ENCODE measurements at places on chromosomes 6 and 20. TPM values are rescaled to one million over a fixed set of nuclear protein-coding genes. Genes with fewer than 3 reads are reported as not detected.

The PRKN gene
- 22.2 TPM for total RNA-seq

The PPP1R14C gene
- 114 TPM for total RNA-seq

The TRIM10 gene
- not detected for total RNA-seq

The NDUFAF5 gene
- total RNA-seq = 46.4 TPM

The SPATA25 gene
- 2.2 TPM for total RNA-seq

The MLN gene
- not detected for total RNA-seq

The SLC22A1 gene
- 1.1 TPM for total RNA-seq

The ATP9A gene
- 27.6 TPM for total RNA-seq

The ANKRD66 gene
- total RNA-seq = not detected

The THBS2 gene
- total RNA-seq = 22.7 TPM

The TAGAP gene
- total RNA-seq = 1.6 TPM

The COL9A3 gene
- 4.0 TPM for total RNA-seq

The ADAM33 gene
- 9.9 TPM for total RNA-seq

The TMEM74B gene
- 6.5 TPM for total RNA-seq

DNA sequence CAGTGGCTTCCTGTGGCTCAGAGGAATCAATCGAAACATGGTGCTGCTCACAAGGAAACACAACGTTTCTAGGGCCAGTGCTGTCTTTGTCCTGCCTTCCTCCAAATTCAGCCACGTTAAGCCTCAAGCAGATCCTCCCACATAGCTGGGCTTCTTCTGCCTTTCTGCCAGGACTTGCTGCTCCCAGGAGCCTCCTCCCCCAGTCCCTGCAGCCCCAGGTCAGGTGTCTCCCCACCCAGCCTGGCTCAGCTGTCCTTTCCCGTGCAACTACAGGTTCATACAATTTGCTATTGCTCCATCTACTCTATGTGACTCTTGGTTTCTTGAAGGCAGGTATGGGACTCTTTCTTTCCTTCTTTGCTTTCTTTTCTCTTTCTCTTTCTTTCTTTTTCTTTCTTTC, 215.3 kb upstream of the RNF24 start:
- no peak for DNase-seq

- DNase-seq = no peak
Observed at GRCh38 chr6:22888163-22888752, 318.9 kb downstream of the HDGFL1 start.

- no peak for DNase-seq
Observed at GRCh38 chr6:29720863-29721262, 2.4 kb upstream of the HLA-F start.

DNA sequence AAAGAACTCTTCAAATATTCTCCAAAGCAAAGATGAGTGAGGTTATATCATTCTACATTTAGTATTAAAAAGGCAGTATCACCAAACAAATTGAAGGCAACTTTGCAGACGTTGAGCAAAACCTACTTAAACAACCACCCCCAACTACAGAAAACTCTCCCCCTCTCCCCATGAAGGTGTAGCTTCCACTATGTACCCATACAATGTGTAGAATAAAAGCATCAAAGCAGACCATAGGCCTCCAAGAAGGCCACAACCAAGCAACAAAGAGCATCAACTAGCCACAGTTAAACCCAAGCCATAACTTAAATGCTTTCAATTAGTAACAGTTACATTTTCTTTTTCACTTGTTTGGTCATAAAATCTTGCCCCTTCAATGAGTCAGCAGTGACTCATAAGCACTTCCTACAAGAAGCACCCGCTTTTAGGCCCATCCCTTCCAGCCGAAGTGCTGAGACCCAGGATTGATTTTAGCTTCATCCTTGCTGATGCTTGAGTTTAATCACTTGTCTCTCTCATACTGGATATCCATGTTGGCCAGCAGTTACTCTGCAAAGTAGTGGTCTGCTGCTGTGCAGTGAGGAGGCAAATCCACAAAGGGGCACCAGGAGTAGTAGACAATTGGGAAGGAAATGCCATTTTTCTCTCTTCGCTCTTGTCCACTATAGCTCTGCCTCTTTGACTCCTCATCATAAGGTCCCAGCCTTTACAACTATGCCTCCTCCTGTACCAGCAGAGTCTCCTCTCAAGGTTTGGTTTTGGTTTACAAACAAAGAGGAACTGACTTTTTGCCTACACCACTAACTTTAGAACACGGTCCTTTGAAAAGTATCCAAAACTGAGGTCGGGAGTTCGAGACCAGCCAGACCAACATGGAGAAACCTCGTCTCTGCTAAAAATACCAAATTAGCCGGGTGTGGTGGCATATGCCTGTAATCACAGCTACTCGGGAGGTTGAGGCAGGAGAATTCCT, 8.4 kb upstream of the NUP153 start:
- DNase-seq = no peak

DNA sequence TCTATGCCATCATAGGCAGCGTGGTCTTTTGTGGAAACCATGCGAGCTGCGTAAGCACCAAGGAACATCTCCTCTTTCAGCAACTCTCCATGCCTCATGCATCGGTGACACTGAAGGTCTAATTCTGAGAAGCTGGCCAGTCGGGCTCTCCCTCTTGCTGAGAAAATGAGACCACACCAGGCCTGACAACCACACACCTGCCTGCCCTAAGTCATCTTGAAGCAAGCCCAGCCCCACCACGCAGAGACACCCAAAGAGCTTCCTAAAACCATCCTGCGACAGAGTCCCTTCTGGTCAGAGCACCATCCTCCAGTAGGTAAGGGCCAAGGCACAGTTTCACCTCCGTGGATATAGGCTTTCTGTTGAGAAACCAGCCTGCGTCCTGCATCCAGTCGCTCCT, 26.6 kb downstream of the PREX1 start:
- DNase-seq = no peak

- no peak for DNase-seq
Observed at GRCh38 chr6:126385536-126385935, 45.6 kb downstream of the CENPW start.

DNA sequence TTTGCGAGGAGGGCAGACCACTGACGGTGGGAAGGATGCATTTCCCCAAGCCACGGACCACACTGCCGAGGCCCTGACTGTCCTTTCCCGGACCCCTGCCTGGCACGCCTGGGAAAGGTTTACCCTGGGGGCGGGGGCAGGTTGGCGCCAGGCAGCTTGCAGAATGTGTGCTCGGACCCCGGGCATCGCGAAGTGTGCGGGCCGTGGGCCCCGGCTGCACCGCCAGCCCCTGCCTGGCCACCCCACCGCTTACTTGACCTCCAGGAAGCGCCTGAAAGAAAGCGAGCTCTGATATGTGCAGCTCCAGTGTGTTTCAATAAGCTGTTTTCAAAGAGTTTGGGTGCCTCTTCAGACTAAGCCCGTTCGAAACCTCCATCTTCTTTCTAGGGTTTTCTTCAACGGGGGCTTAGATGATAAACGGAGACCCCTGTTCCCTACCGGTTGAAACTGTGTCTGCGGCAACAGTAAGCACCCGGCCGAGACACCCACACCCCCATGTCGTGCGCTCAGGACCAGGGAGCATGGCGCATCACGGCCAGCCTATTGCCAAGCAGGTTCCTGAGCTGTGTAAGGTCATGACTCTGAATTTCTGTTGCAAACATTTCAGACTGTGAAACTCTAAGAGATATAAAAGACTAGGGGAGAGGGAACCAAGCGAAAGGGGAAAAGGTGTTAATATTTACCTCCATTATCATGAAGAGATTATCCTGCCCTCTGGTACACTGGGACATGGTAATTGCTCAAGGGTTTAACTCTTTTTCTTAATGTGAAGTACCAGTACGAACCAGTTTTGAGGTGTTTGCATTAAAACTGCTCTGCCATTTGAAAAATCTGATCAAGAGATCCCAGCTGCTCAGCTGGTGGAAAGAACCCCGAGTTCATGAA, 231.2 kb upstream of the FOXQ1 start:
- DNase-seq = no peak

DNA sequence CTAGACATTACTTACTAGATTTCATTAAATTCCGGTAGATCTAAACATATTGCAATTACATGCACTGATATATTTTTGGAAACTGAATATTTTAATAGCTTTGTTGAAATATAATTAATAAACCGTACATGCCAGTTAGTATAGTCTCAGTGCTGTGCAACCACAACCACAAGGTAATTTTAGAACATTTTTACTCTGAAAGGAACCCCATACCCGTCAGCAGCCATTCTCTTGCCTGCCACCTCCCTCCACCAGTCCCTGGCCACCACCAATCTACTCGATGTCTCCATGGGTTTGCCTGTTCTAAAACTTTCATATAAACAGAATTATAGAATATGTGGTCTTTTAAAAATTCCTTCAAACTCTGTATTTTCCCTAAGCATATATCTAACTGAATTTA, 293.9 kb downstream of the THBS2 start:
- DNase-seq = no peak

GRCh38 chr6:9370480-9370879, 935.1 kb upstream of the SLC35B3 start:
- DNase-seq = no peak

DNA sequence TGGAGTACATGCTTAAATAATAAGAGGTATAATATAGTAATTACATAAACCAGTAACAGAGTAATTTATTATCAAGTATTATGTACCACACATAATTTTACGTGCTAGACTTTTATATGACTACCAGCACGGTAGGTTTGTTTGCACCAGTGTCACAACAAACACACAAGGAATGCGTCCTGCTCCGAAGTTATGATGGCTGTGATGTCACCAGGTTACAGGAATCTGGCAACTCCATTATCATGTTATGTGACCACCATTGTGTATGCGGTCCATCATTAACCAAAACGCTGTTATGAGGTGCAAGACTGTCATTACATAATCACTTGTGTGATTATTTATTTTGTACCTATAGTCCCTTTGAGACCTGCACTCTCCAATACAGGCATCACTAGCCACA, 235.2 kb upstream of the PMEPA1 start:
- no peak for DNase-seq

GRCh38 chr6:134132494-134133141, 80.2 kb upstream of the SLC2A12 start:
- DNase-seq = no peak

- no peak for DNase-seq
Observed at GRCh38 chr6:25202504-25202903, 76.7 kb upstream of the CARMIL1 start.

GRCh38 chr6:26309731-26310142, 55.3 kb upstream of the BTN3A2 start:
- no peak for DNase-seq

DNA sequence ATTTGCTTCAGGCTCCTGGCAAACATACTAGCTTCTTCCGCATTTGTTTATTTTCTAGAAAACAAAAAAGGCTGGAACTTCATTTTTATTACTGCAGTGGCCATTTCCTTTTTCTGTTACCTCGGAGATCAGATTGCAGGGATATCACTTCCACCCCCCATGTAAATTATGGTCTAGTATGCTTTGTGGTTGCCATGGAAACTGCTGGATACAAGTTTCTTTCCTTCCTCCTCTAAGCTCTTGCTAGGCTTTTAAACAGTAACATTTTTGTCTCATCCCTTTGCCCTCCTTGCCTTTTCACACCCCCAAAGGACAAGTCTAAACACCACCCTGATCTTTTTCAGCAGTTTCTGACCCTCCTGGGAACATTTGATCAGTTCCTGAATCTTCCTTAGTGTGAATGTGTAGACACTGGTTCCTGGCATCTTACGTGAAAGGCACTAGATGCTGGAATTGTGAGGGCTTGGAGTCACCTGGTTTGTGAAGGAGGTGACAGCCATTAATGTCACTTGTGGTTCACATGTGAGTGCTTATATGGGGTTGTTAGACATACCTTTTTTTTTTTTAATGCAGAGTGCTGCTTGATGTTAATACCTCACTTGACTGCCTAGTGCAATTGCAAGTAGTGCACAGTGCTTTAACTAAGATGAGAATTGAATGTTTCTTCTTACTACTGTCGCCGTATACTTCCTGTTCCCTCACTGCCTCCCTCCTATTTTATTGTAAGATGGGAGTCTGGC, 181.6 kb downstream of the JARID2 start:
- no peak for DNase-seq

- DNase-seq = no peak
Observed at GRCh38 chr20:1438361-1438760, 28.3 kb downstream of the NSFL1C start.

- no peak for DNase-seq
Observed at GRCh38 chr6:163943607-163944385, 529.3 kb downstream of the QKI start.

GRCh38 chr20:38804682-38805501, 605 bp upstream of the PPP1R16B start:
- DNase-seq = no peak

- DNase-seq = peak; percentile 56
Observed at GRCh38 chr6:3926150-3926482, 76.9 kb downstream of the FAM50B start.

GRCh38 chr20:34643928-34644327, 33.0 kb downstream of the PIGU start:
- no peak for DNase-seq

DNA sequence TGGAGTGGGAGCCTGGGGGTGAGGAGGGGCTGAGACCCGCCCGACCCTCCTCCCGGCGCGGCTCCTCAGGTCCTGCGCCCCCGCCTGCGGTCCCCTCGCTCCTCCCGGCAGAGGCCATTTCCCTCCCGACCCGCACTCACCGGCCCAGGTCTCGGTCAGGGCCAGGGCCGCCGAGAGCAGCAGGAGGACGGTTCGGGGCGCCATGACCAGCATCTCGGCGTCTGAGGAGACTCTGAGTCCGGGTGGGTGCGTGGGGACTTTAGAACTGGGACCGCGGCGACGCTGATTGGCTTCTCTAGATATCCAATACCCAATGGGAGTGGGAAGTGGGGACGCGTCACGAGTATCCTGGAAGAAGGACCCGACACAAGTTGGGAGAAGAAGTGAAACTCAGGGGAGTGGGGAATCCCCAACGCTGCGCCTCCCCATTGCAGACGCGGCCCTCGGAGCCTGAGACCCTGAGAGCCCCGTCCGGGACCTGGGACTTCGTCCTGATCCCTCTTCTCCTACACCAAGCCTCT, at the start of gene HLA-B:
Gene HLA-B, minus strand, starts transcription at position 234 of the 521 bp plus-strand sequence. Its CDS starts 21 bp downstream, at position 213.
- DNase-seq = peak; percentile 93

GRCh38 chr6:150099546-150099945, 30.6 kb upstream of the ULBP3 start:
- DNase-seq = no peak

- no peak for DNase-seq
Observed at GRCh38 chr6:45072016-45072415, 256.1 kb upstream of the RUNX2 start.

- no peak for DNase-seq
Observed at GRCh38 chr6:5095236-5095635, 10.1 kb downstream of the PPP1R3G start.

- DNase-seq = no peak
Observed at GRCh38 chr6:101937108-101937507, 543.6 kb downstream of the GRIK2 start.

DNA sequence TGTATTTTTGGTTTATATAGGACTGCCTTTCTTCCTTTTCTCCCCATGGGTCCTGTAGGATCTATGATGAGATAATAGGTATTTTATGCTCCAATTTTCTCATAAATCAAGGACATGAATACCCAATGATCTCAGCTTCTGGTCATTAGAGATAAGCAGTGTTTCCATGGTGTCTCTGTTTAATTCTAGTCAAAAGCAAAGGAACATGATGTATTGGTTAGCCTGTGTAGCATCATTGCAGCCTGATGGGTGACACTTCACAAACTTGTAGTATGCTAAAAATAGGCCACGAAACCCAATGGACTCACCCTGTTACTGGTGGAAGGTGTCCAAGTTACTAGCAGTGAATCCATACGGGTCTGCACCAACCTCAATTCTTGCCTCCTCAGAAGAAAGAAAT, 116.2 kb upstream of the SNX9 start:
- DNase-seq = no peak

All from left cardiac atrium (tissue), 4 donors.